ENCODE measurements at places on chromosomes 4 and X.

- no peak for DNase-seq
These were observed 62.9 kb upstream of the HOPX start for GRCh38 chr4:56744030-56744429.

DNA sequence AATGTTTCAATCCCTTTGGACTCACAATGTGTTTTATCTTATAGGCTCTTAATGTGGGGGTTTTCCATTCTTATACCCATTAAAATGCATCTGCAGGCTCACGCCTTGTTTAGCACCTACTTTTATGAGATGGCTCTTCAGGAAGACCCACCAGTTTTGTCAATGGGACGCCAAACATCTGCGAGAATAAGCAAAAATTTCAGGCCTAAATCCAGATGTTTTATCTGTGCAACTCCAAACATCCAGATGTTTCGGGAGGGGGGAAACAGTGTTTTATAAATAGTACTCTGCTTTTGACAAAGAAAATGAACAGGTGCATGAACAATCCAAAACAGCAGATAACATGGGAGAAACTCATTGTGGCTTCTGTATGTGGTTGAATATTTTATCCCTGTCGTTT lies 342.8 kb downstream of the DHX15 start:
- no peak for DNase-seq

DNA sequence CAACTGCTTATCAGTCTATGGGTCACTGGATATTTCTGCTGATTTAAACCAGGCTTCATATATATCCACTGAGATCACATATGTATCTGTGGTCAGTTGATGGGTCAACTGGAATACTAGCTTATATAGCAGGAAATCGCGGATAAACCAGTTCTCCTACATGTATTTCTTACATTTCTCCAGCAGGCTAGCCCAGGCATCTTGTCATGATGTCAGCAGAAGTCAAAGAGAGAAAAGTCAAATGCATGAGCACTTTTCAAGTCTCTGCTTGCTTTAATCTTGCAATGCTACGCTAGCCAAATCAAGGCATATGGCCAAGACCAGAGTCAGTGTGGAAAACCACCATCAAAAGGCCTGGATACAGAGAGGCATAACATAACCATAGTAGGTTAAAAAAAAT lies 1008.8 kb upstream of the DIAPH2 start:
- no peak for DNase-seq

DNA sequence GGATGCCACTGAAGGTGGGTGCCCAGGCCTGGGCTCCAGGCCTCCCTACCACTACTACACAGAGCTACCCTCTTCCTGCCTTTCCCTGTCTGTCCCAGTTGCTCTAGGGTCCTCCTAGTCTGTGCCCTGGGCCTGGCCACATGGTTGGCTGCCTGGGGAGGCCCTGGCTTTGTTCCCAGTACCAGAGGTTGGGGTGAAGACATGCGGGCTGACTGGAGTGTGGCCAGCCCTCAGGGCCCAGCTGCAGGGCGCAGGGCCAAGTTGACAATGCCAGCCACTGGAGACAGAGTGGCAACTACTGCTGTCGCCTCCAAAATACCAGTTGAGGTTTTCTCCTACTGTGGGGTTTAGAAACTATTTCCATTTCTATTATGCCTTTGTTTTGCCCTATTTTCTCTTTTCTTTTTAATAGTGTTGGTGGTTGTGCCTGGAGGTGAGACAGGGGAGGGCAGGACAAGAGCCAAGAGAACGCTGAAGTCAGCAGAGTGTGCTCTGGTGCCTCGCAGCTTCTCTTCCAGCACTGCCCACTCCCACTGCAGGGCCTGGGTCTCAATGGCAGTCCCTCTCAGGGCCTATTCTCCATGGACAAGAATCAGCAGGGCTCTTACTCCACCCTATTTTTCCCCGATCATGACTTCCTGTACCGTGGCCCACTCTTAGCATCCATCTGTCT lies 32.2 kb upstream of the XPNPEP2 start:
- DNase-seq, result no peak

DNA sequence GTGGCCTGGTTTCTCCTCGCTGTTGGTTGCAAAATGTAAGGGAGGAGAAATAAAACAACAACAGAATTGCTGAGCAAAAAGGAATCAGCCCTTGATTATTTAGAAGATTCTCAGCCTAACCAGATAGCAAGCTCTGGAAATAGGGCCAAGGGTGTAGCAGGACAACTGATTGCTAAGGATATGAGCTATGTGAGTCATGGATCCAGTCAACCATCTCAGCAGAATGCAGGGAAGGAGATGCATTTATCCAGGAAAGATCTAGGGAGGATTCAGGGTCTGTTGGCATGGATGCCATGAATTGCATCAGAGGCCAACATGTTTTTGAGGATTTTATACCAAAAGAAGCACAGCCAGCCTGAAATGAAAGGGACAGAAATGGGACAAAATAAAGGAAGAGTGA lies 2.2 kb upstream of the XAGE3 start:
- no peak for DNase-seq

DNA sequence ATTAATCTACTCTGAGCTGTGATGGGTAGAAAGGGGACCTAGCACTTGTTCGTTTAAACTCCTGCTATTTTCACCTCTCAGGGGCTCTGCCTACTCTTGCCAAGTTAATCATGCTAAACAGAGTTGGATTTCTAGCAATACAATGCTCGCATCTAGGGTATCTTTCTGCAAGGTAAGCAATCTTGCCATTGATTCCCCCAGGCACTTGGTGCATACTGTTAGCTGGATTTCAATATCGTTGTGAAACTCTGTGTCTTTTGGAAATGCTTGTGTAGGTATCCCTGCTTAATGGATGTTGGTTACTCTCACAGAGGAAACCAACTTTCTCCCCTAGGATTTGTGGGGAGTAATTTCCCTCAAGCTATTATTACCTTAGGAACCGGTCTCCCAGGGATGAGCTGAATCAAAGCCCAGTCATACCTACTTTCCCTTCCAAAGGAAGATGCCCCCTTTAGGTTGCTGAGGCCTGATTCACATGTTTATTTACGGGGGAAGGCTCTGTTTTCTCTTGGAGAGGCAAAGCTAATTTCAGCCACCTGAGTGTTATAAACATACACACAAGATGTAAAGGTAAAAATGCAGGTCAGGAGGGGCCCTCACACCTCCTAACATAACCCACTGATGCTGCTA lies 366.8 kb downstream of the FBXW7 start:
- no peak for DNase-seq

GRCh38 chr4:23978002-23978401 lies 88.2 kb upstream of the PPARGC1A start:
- DNase-seq, result no peak

DNA sequence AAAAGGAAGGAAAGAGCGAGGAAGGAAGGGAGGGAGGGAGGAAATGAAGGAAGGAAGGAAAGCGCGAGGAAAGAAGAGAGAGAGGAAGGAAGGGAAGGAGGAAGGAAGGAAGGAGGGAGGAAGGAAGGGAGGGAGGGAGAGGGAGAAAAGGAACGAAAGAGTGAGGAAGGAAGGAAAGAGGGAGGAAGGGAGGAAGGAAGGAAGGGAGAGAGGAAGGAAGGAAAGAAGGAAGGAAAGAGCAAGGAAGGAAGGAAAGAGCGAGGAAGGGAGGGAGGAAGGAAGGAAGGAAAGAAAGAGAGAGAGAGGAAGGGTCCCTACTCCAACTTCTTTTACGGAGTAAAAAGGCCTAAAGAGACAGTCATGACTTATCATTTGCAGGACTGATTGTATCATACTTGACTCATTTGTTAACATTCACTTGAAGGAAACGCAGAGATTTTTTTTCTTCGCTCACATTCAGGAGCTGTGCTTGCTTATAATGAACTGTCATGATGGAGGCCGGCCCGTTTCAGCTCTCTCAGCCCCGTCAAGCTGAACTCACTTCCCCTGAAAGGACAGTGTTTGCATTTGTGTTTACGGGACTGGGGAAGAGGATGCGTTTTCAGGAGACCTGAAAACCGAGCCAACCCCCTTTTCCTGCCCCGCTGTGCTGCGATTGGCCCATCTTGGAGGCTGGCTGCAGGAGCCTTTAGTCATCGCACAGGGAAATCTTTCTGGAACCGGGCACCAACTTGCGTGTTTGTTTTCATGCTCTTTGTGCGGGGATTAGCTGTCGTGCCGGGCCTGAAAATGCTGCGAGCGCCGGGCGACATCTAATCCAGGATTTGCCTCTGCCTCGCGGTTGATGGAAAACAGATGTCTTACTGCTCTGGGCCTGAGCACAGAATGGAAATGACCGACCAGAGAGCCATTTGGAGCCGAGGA lies 17.8 kb downstream of the TRIM2 start:
- DNase-seq, result no peak

GRCh38 chrX:132231587-132231986 lies 12.3 kb upstream of the RAP2C start:
- no peak for DNase-seq

- no peak for DNase-seq
These were observed 12.9 kb upstream of the SMPX start for GRCh38 chrX:21770631-21771321.

DNA sequence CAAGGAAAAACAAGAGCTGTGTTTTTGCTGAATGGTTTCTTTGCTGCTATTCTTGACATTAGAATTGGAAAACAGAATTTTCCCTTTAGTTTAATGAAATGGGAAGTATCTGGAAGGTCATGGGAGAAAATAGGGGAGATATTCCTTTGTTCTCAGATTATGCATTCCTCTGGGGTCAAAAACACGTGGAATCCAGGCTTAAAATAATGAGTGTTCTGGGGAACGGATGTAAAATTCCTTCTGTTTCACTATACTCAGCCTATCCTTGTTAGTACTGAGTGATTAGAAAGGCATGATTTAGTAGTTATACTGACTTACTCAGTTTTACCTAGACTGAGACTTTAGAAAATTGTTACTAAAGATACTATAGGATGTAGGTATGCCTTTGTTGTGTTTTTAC lies 107.3 kb downstream of the ARHGAP10 start:
- DNase-seq, result no peak

GRCh38 chrX:12065251-12065650 lies 73.0 kb upstream of the FRMPD4 start:
- no peak for DNase-seq

GRCh38 chr4:3385711-3386420 lies 55.9 kb upstream of the HGFAC start:
- no peak for DNase-seq

- no peak for DNase-seq
These were observed 66.8 kb upstream of the NKX1-1 start for GRCh38 chr4:1472911-1473518.

DNA sequence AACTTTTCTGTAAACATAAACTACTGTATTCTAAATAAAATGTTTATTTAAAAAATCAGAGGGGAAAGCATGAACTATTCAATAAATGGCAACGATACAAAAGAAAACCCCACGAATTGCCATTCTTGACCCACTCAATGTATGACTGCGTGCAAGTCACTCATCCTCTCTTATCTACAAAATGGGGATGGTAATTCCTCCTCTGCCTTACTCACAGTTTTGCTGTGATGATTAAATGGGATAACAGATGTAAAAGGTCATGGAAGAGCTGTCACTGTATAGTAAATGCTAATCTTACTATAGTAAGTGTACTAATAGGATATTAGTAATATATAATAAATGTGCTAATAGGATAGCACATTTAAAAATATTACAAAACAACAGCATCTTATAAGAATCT lies 173.4 kb downstream of the SCFD2 start:
- no peak for DNase-seq

DNA sequence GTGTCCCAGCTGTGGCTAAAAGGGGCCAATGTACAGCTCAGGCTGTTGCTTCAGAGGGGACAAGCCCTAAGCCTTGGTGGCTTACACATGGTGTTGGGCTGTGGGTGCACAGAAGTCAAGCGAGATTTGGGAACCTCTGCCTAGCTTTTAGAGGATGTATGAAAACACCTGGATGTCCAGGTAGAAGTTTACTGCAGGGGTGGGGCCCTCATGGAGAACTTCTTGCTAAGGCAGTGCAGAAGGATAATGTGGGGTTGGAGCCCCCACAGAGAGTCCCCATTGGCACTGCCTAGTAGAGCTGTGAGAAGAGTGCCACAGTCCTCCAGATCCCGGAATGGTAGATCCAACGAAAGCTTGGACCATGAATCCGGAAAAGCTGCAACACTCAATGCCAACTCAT lies 40.5 kb downstream of the UBA6 start:
- DNase-seq, result no peak

- DNase-seq, result no peak
These were observed 327.8 kb upstream of the CXorf51B start for GRCh38 chrX:146481735-146482134.

DNA sequence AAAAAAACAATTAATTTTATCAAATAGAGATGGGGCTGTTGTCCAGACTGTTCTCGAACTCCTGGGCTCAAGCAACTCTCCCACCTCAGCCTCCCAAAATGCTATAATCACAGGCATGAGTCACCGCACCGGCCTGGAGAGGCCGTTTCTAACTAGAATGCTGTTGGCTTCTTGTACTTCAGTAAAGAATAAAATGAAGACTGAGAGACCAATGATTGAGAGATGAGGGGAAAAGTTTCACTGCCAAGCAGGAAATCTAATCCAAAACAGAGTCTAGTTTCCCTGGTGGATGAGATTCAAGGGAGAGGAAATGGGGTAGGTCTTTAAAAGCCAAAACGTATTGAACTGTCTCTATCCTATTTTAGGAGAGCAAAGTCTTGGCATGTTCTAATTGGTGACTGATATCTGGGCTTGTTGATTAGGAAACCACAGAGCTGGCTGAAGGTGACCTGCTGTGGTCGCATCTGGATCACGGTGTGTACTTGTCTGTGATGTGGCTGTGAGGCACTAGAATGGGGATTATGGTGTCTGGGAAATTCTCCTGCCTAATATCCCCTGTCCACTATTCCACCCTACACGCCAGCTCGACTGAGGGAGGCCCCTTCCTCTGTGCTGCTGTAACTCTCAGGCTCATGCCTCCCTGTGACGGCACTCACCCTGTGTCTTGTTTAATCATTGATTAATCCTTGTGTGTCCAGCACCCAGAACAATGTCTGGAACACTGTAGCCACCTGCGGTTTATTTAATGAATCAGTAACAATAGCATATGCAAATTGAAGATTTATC lies 15.0 kb upstream of the TRIM2 start:
- no peak for DNase-seq

GRCh38 chr4:140789759-140790158 lies 33.6 kb upstream of the TBC1D9 start:
- DNase-seq, result no peak

- DNase-seq, result no peak
These were observed 142.4 kb downstream of the ANXA5 start for GRCh38 chr4:121554382-121554781.

DNA sequence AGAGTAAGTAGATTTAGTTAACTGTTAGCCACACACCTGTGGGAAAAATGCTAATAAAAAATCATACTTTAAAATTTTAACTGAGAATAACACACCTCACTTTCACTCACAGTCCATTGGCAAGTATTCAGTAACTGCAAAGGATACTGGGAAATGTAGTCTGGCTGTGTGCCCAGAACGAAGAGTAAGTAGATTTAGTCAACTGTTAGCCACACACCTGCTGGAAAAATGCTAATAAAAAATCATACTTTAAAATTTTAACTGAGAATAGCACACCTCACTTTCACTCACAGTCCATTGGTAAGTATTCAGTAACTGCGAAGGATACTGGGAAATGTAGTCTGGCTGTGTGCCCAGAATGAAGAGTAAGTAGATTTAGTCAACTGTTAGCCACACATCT lies 178.4 kb upstream of the NWD2 start:
- no peak for DNase-seq

- no peak for DNase-seq
These were observed 145.8 kb upstream of the AGA start for GRCh38 chr4:177587989-177588388.

- DNase-seq, result no peak
These were observed 132.3 kb downstream of the HMX1 start for GRCh38 chr4:8739317-8739716.

- no peak for DNase-seq
These were observed 22.9 kb downstream of the TNIP2 start for GRCh38 chr4:2733001-2733843.

- DNase-seq, result no peak
These were observed 86.9 kb upstream of the NEIL3 start for GRCh38 chr4:177222781-177223180.
